CD4-positive, alpha-beta T cell treated with Interleukin-15 for 4 hours (primary cell): ENCODE measurements at places on chromosomes 1 and 21.

GRCh38 chr1:117037802-117038201 is 22.3 kb upstream of the TTF2 start:
- no peak for DNase-seq

DNA sequence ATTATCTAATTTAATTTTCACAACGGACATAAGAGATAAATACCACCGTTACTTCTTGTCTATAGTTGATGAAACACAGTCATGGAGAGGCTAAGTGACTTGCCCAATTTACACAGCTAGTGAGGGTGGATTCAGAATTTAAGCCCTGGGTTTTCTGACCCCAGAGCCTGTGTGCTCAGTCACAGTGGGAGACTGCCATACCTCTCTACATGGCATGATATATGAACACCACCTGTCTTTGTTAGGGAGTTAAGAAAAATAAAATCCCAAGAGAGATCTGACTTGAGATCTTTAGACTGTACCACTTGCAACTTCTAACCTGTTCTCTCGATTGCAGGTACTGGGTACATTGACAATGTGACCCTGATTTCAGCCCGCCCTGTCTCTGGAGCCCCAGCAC is 40.3 kb downstream of the LAMC2 start:
- DNase-seq = no peak

- no peak for DNase-seq
Measured at GRCh38 chr1:92929461-92929860, 31.8 kb downstream of the DIPK1A start.

- no peak for DNase-seq
Measured at GRCh38 chr1:113917400-113918082, 11.6 kb upstream of the HIPK1 start.

DNA sequence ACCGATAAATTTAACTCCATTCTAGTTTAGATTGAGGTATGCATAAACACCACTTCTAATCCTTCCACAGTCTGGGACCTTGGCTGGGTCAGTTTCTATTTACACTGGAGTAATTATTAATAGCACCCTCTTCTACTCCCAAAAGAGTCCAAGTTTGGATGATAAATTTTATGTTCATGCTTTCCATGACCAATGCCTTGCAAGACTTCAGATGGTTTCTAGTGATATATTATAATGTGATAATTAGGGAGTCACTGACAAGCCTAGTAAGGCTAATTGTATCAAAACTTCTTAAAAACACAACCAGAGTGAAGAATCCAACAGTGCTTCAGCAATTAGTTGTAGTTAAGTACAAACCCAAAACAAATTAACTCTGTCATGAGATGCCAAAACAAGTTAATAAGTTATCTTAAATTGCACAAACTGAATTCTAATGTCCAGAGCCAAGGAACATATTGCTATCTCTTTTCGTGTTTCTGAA is 489.6 kb downstream of the TTLL7 start:
- DNase-seq = no peak

DNA sequence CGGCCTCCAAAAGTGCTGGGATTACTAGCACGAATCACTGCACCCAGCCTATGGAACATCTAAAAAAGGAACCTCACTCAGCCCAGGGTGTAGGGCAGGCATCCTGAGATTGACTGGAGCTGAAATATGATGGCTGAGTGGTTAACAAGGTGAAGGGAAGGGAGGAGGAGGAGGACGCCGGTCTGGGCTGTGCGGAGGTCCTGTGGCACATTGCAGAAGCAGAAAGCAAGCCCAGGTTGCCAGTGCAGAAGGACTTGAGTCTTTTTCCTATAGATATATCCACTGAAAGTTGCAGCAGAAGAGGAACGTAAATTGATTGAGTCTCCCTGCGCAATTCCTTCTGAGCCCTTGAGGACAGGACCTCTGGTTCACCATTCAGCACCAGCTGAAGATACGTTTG is 1.5 kb upstream of the KIF17 start:
- no peak for DNase-seq

DNA sequence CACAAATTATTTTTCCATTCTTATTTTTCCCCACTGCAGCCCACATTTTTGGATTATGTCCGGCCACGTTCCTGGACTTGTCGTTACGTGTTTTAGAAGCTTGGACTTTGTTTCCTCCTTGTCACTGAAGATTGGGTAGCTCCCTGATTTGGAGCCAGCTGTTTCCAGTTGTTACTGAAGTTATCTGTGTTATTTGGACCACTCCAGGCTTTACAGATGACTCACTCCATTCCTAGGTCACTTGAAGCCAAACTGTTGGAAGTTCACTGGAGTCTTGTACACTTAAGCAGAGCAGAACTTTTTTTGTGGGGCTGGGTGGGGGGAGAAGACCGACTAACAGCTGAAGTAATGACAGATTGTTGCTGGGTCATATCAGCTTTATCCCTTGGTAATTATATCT is 12.2 kb upstream of the AXDND1 start:
- no peak for DNase-seq

DNA sequence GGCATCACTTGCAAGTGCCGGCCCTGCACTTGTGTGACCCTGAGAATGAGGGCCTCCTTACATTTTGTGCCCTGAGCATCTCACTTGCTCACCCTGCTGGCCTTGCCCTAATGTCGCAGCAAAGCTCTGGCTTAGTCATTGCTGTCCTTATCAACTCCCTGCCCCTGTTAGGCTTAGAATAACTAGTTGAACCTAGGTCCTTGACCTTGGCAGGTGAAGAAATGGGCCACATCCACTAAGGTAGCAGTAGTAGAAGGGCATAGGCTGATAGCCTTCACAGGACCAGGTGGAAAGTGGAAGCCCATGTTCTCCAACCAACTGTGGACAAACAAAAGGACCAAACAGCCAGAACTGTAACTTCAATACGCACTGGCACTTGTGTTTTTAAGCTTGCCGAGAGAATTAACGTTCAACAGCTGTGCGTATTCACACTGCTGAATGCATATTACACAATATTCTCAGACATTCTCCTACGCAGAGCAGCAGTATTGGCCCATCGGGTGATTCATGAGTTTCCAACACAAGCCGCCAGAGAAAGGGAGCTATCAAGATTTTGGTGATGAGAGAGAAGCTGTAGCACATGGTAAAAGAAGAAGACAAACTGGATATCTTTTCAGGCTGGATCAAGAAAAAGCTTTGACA is 27.7 kb upstream of the PTGFRN start:
- DNase-seq = peak; percentile 7

DNA sequence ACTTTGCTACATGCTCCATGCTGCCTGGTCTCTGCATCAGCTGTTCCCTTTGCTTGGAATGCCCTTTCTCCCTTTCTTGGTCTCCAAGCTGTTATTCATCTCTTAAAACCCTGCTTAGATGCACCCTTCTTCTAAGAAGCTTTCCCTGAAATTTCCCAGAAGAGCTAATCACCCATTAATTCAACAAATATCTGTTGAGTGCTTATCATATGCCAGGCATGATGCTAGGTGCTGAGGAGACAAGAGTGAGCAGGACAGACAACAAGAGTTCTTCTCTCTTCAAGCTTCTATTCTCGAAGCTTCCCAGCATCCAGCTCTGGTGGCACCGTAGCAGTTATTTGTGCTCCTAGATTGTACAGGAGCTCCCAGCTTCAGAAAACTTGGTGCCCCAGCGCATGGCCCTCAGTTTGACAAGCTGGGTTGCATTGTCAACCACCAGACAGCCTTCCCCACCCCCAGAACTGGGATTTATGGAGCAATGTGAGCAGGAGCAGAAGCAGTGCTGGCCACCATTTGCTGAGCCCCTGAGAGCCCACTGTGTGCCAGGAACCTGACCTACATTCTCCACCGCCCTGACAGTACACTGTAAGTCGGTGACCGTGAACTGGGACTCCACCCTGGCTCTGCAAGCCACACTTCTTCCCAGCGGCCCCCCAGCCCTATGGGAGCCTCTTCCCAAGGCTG is 68.0 kb upstream of the ACOT11 start:
- no peak for DNase-seq

DNA sequence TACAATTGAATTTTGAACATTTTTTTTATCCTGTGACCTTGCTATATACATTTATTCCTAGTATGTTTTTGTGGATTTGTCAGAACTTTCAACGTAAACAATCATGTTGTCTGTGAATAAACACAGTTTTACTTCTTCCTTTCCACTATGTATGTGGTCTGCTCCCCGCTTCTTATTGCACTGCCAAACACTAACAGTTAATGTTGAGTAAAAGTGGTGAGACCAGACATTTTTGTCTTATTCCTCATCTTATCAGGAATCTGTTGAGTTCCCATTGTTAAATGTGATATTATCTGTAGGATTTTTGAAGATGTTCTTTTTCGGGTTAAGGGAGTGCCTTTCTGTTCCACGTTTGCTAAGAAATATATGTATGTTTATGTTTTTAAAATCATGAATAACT is 45.9 kb downstream of the CAMSAP2 start:
- DNase-seq = no peak

GRCh38 chr1:61400997-61401396 is 318.6 kb downstream of the NFIA start:
- no peak for DNase-seq

DNA sequence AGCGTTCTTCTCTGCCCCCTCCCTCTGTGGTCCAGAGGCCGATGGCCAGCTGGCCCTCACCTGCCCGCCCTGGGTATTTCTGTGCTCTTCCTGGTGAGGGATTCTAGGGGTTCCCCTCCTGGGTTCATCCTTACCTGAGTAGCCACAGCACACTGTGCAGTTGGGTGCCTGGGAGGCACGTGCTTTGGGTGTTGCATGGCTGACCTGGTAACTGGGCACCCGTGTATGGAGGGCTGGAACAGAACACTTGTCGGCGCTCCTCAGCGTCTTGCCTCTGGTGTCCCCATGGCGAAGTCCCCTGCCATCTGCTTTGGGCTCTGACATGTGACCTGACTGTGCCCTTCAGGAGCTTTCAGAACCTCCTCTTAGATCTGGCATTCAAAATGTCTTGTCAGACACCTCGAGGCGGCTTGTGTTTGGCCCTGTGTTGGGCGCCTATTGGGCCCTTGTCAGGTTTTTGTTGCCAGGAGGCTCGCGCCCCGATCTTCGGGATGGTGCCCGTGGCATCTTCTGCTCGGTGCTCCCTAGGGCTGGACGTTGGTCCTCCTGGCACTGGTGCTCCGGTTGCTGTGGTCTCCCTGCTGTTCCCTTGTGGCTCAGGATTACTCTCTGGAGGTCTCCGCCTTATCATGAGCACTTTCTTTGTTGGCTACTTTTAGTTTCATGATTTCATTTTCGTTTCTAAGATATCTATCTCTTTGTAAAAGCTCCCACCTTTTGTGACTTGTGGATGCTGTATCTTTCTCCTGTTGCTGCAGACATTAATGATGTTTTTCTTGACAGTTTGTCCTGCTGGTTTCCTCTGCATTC is 28.5 kb downstream of the SKI start:
- DNase-seq = no peak

DNA sequence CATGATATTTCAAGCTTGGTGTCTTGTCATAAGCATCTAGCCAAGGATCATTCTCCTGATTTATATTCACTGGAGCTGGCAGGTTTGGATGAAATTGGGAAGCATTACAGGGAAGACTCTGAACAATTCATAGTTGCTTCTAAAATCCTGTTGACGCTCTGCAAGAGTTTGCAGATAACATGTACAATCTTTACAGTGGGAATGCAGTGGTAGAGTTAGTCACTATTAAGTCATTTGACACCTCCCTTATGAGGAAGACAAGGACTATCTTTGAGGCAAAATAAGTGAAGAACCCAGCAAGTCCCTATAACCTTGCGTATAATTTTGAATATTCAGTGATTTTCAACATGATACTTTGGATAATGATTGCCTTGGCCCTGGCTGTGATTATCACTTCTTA is 45.3 kb upstream of the CRB1 start:
- DNase-seq = no peak

DNA sequence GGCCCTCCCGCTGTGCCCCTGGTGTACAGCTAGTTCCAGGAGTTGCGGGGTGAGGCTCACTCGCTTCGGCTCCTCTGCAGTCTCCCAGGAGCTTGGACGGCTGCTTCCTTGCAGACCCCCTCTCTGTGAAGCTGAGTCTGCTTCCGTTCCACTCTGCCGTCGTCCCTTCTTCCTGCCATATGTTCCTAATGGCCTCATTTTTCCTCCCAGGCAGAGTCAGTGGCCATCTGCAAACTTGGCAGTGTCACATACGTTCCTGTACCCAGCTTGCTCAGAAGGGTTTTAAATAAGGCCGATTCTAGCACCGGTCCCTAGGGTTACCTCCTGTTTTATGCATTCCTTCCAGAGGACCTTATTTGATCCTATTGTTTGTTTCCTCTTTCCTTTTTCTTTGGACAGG is 21.3 kb downstream of the ACTL8 start:
- DNase-seq = no peak

GRCh38 chr1:12063141-12064072 is at the start of gene TNFRSF8:
TNFRSF8 (plus strand) TSS chr1:12063303; CDS start chr1:12063599, 296 bp downstream.
- peak; percentile 29 for DNase-seq

DNA sequence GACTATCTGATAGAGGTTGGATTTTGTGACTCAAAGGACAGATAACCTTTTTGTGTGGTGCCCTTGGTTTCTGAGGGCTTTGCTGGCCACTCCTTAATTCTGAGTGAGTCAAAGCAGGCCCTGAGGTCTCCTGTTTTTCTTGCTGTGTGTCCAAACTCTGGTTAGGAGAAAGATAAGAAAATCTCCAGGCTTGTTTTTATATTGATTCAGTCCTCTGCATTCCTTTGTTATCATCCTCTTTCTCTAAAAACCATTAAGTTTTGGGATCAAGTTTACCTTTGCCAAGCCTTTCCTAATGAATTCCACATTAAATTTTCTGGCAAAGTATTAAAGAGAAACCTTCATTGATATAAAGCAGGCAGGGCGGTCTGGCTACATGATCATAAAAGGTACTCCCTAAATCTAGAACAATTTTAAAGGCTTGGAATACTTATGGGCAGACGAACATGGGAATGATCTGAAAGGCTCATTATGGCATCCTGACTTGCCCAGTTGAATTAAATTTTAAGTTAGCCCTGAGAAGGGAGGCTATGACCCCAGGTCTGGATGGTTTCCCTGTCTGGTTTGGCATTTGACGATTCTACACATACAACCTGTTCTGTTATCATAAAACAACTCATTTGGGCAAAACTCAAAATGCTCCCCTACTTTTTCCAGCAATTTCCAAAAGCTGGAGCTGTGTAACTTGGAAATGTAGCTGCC is 20.8 kb downstream of the ZBTB8B start:
- no peak for DNase-seq

DNA sequence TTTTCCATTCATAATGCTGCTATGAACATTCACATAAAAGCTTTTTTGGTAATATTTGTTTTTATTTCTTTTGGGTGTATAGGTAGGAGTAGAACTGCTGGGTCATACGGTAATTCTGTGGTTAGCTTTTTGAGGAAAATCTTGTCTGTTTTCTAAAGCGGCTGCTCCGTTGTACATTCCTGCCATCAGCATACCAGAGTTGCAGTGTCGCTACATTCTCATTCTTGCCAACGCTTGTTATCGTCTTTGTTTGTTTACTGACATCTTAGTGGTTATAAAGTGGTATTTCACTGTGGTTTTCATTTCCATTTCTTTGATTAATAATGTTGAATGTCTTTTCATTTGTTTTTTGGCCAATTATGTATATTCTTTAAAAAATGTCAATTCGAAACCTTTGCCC is 469.8 kb upstream of the ZP4 start:
- no peak for DNase-seq

DNA sequence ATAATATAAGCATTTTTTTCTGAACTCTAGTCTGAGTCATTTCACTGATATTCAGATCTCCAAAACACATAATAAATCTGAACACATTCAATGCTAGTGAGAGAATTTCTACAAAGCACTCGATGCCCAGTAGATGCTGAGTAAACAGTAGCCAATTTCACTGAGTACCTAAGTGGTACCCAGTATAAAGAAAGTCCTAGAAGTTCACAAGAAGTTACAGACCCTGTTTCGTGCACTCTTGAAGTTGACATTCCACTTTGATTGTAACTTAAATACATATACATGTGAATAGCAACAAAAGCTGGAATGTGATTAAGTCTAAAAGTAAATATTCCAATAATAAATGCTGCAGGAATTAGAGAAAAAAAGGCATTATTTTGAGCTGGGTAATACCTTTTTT is 33.2 kb upstream of the RGS2 start:
- DNase-seq = no peak
